ENCODE measurements at places on chromosomes 2 and 18.

GRCh38 chr2:99572373-99573164 lies 82.8 kb upstream of the REV1 start:
- DNase-seq: peak; percentile 29

DNA sequence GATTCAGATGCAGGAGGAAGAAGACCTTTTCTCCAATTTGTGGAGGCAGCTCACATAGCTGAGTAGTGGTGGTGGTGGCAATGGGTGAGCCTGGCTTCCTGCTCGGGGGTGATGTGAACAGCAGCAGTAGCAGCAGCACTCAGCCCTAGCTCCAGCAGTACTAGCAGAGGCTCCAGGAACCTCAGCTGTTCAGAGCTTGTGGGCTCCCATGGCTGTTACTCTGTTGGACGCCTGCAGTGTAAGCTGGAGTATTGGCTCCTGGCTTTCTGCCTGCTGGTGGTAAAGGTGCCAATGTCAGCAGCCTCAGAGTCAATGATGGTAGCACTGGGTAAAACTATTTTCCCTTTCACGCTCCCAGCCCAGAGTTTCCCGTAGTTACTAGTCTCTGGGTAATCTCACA lies 3.1 kb upstream of the SEH1L start:
- peak; percentile 59 for DNase-seq

GRCh38 chr2:214005337-214005736 lies 405.5 kb upstream of the VWC2L start:
- DNase-seq: peak; percentile 19

- DNase-seq: peak; percentile 60
Measured at GRCh38 chr18:13382366-13382953, 163.9 kb downstream of the LDLRAD4 start.

DNA sequence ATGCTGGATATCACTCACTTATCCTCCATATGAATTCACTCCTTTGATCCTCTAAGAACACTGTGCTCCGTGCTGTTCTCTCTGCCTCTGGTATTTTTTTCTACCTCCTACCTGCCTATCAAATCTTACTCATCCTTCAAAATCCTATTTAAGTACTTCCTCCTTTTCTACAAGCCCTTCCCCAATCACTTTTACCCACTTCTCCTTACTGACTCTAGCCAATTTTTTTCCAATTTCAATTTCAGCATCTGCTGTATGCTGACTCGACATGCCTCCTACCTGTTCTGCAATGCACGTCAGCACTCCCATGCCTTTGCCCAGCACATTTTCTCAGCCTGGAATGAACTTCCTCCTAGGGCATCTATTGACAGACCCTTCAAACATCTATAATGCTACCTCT lies 37.3 kb upstream of the LNPK start:
- DNase-seq: no peak

DNA sequence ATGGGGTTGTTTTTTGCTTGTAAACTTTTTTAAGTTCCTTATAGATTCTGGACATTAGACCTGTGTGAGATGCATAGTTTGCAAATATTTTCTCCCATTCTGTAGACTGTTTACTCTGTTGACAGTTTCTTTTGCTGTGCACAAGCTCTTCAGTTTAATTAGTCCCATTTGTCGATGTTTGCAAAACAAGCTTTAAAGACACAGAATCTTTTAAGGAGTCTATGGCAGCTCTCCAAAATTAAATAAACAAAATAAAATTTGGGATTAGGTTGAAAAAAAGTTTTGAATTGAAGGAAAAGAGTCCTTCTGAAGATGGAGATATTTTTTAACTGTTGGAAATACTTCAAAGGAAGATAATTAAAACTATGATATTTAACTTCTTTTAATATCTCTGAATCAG lies 88.8 kb downstream of the MAP3K20 start:
- no peak for DNase-seq

GRCh38 chr2:107475859-107476258 lies 350.8 kb upstream of the RGPD4 start:
- no peak for DNase-seq

DNA sequence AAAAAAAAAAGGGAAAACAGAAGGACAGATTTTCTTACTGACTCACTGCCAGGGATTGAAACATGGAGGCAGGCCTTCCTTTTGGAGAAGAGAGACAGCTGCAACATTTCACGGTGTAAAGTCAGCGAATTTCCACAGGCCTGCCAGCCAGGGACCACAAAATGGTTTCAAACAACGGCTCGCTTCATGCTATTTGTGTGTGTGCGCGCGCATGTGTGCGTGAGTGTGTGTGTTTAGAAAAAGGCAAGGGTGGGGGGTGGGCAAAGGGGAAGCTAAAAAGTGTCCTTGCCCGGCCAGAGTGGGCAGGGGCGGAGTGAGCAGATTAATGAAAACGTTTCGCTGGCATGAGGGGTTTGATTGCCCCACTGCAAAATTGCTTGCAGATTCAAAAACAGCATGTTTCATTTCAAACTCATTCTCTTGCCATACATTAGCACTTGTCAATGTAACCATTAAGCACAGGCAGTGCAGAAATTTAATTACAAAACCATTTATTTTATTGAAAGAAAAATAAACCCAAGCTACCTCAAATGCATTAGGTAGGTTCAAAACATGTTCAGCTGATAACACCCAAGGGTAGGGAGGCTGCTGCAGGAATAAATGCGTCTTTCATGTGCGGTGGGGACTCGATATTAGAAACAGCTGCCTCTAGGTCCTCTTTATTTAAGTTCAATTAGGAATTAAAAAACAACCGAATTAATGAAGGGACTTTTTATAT lies 182.1 kb upstream of the SIX2 start:
- DNase-seq: peak; percentile 51

- DNase-seq: no peak
Measured at GRCh38 chr18:28132084-28132483, 44.8 kb downstream of the CDH2 start.

- DNase-seq: no peak
Measured at GRCh38 chr2:228703152-228703551, 521.7 kb upstream of the SPHKAP start.

GRCh38 chr2:215615803-215616174 lies 179.9 kb upstream of the FN1 start:
- no peak for DNase-seq

GRCh38 chr2:124663645-124663997 lies 638.5 kb downstream of the CNTNAP5 start:
- no peak for DNase-seq

DNA sequence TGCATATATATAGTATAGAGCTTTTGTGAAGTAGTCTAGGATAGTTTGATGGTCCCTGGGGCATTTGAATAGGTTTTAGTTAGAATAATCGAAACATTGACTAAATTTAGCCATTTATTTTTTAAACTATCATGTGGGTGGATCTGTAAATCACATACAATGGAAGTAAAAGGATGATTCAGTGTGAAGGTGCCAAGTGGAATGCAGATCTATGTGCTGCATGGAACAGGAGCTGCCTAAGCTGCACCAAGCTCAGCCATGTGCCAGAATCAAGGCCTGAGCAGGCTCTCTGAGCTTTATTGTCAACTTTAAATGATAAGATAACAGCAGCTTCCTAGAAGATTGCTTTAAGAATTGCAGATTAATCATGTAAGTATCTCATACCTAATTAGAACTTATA lies 1996.2 kb upstream of the PIK3C3 start:
- no peak for DNase-seq

GRCh38 chr18:79245517-79246001 lies 150.2 kb upstream of the NFATC1 start:
- no peak for DNase-seq

- DNase-seq: no peak
Measured at GRCh38 chr2:43302961-43303494, 76.6 kb upstream of the ZFP36L2 start.

- DNase-seq: peak; percentile 32
Measured at GRCh38 chr2:5990086-5990485, 297.9 kb downstream of the SOX11 start.

DNA sequence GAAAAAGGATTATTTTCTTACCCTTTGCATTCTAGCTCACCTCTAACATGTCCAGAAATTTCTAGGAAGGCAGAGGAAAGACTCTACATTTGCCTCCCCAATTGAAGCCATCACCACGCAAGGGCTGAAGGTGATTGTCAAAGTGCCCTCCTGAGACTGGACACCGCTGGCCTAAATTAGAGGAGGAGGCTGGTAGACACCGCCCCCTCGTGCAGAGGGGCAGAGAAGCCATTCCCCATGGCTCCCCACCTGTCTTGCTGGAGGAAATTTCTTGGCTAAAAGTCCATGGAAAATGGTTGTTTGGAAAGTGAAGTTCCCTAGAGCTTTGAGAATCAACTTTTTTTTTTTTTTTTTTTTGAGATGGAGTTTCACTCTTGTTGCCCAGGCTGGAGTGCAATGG lies 31.3 kb upstream of the CREB1 start:
- no peak for DNase-seq

DNA sequence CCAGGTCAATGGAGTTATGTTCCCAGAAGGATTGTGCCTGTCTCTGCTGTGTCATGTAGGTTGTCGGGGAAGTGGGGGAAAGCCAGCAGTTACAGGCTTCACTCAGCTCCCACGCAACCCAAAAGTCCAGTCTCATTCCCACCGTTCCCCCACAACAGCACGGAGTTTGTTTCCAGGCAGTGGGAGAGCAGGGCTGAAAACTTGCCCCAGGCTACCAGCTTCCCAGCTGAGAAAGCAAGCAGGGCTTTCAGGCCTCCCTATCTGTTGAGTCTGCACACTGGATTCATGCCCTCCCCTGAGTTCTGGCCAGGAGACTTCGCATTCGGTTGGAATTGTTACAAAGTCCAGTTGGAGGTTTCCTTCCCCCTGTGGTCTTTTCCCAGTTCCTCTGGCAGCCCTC lies 76.3 kb downstream of the TMX3 start:
- no peak for DNase-seq

- no peak for DNase-seq
Measured at GRCh38 chr2:218065239-218066006, 3.6 kb upstream of the RUFY4 start.

GRCh38 chr2:171874963-171875362 lies 19.1 kb downstream of the SLC25A12 start:
- DNase-seq: no peak

GRCh38 chr2:160104115-160104514 lies 41.7 kb upstream of the PLA2R1 start:
- DNase-seq: no peak

DNA sequence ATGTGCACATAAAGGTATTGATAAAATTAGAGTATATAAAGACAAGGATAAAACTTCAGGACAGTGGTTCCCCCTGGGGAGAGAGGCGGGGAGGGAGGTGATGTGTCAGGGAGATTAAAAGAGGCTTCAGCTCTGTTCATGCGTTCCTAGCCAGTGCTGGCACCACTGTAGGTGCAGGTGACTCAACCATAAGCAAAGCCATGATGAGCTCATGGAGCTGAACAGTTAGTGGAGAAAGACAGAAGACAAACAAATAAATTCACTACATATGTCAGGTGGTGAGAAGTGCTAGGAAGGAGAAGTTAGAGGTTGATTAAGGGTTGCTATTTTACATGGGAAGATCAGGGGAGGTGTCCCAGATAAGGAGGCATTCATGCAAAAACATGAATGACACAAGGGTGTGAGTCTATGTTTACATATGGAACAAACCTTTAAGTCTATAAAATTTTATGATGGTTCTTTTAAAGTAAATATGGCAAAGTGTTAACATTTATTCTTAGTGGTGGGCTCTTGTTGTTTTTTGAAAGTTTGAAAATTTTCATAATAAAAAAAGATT lies 136.0 kb downstream of the ANKRD44 start:
- no peak for DNase-seq

GRCh38 chr2:128304715-128305554 lies 13.7 kb downstream of the HS6ST1 start:
- DNase-seq: peak; percentile 91

- DNase-seq: peak; percentile 19
Measured at GRCh38 chr18:49247781-49248180, 212.7 kb downstream of the DYM start.

GRCh38 chr2:30978044-30978443 lies 160.2 kb downstream of the GALNT14 start:
- no peak for DNase-seq

- no peak for DNase-seq
Measured at GRCh38 chr18:48637081-48637990, 98.5 kb downstream of the CTIF start.

- no peak for DNase-seq
Measured at GRCh38 chr2:224532441-224532840, 52.7 kb downstream of the CUL3 start.

DNA sequence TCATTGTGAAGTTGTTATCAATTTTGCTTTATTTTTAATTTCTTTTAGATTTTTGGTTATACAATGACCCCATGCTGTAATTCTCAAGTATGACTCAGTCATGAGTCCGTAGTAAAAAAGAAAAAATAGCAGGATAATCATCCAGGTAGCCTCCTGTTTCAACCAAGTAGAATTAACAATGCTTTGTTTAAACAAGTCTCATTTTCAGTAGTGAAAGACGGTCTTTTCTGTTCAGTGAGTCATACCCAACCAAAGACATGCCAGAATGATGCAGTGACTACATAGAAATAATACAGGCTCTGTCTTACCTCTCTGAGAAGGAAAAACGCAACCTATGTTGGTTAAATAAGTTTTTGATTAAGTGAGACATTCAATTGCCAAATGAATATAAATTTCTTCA lies 67.8 kb upstream of the DSC1 start:
- no peak for DNase-seq

All from fibroblast of skin of scalp (primary cell).